Stimulated activated CD8-positive, alpha-beta memory T cell treated with anti-CD3 and anti-CD28 coated beads, Interleukin-7, amount 100 ng/mL, for 1 hour (primary cell): ENCODE measurements at places on chromosomes 12 and 14.

DNA sequence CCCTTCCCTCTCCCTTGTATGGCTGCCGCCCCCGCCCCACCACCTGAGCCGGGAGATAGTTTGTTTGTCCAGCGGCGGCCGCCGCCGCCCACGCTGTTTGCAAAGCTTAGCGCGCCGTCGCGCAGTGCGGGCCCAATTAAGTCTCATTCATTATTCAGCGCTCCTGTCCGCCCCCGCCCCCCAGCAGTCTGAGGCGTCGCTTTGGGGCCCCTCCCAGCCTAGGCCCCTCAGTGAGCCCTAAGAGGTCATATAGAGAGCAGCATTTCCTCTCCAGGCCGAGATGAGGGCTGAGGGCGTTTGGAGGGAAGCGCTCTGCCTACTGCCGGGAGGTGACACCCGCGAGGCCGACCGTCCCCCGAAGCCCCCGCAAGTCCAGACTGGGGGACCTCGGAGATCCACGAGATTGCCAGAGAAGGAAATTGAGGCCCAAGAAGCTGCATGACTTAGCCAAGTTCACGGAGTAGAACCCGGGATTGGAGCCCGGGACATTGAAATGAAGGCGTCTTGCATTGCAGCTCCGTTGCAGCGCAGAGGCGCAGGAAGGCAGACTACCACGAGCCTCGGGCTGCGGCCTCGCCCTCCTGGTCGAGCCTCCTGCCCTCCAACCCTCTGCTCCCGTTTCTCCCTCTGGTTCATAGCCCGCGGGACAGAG lies at the start of gene DNAJC22:
Gene DNAJC22, plus strand, starts transcription at position 230 of the 652 bp plus-strand sequence. CDS start 1,985 bp downstream, outside the sequence.
- no peak for DNase-seq

DNA sequence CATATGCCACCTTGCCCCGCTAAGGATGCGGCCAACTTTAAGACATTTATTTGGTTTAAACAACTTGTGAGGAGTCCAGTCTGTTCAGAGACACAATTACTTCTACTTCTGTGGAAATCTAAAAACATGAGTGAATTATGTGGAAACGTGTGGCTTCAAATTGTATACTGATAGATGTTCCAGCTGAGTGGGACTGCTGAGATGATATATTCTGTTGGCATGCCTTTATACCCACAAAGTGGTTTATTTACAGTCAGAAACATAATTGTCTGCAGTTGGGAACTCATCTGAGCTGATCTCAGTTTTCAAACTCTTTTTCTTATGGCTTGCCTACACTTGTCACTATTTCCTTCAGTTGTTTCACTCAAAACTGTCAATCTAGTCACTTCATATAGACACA lies 67.8 kb downstream of the FLRT2 start:
- no peak for DNase-seq

DNA sequence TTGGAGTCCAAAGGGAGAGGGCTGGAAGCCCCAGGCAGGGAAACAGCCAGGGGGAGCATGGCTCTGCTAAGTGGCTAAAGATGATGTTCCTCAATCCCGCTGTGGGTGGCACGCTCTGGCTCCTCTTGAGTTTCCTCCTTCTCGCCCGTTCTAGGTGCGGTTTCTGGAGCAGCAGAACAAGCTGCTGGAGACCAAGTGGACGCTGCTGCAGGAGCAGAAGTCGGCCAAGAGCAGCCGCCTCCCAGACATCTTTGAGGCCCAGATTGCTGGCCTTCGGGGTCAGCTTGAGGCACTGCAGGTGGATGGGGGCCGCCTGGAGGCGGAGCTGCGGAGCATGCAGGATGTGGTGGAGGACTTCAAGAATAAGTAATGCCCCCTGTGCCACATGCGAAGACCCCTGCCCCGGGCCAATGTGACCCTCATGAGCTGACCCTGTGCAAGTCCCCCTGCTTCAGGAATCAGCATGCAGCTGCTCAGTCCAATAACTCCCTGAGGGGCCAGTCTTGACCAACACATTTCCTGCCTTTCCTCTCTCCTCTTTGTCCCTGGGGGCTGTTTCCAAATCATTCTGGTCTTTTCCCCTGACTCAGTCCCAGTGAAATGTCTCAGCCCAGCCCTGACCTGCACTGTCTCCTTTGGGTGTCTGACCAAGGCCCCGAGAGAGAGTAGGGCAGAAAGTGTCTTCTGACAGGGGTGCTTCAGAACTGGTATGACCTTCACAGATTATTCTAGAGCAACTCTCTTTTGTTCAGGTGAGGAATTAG lies 2.1 kb downstream of the KRT7 start:
- no peak for DNase-seq

DNA sequence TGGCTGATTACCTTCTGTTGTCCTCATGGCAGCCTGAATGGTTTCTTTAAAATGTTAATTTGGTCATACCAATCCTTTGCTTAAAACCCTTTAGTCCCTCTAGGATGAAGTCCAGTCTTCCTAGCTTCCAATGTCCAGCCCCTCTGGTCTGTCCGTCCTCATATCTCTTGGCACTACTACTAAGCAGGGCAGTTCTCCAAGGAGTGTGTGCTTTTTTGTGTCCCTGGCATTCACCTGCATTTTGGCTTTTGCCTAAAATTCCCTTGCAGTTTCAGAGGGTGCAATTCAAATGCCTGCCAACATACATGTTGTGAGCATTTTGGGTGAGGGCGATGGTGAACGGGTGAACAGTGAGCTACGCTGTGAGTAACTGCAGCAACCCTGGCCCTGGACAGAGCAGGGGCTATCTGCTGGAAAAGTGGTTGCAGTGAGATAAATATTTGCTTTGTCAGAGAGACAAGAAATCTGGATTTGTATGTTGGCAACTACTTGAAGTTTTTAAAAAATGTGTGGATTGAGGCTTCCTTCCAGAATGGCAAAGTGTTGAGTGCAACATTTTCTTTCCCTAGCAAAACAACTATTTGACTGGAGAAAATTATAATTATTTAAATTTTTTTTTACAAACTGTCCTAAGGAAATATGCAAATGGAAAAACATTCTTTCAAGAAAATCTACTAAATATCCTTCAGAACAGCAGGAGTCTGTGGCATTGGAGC lies 14.6 kb downstream of the GALNT8 start:
- DNase-seq, result no peak

DNA sequence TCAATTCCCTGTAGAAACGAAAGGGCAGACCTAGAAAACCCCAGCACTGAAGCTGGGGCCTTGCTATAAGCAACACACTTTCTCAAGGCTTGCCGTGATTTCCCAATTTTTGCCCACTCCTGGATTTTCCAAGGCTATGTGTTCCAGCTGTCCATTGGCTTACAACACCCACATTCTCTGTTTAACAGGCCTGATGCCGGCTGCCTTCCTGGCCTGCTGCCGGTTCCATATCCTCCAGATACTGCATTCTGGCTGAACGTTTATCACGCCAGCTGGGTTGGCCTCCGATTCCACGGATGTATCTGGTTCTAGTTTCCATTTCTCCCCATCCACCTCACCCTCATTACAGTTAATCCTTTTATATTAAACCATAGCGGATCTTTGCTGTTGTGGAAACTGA lies 2.0 kb upstream of the PCNX1 start:
- no peak for DNase-seq
